ENCODE measurements at places on chromosomes 5 and 9.

DNA sequence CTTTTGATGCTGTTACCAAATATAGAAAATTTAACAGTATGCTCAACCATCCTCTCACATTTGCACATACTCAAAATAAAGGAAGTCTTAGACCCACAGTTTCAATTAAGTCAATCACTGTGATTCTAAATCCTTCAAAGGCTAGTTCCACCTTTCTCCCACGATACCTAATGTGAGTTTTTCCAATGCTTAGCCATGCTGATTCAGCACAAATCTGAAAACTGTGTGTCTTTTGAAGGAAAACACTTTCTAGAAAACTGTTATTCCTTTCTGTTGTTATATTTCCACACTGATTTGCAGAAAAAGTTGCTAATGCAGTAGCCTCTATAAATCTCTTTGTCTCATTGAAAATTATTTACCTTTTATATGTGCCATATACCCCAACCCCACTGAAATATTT, 645.7 kb downstream of the PRR16 start:
- DNase-seq, result no peak

GRCh38 chr9:131980267-131981016, 99.2 kb downstream of the MED27 start:
- no peak for DNase-seq

- DNase-seq, result no peak
These were observed 13.1 kb downstream of the HRH2 start for GRCh38 chr5:175671013-175671412.

DNA sequence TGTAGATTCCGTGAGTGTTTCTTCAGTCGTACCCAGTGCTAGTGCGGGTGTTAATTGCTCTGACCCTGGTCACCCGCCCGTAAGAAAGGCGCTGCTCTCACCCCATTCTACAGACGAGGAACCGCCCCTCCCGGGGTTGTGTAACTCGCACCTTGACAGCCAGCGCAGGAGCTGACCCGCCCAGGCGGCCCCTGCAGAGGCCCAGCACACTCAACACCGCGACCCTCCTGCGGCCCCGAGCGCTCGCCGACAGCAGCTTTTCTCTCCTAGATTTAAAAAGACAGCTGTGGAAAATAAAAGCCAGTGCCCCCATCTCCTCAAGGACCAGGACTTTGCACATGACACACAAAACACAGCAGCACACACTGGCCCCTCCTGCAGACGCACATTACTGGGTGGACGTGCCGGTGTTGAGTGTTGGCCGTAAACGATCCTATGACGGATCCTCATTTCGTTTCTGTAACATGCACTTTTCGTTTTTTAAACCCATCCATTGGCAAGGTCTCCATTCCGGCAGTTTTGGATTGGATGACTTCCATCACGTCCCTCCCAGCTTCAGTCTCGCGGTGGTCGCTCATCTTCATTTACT, 22.9 kb downstream of the OR2V2 start:
- no peak for DNase-seq

DNA sequence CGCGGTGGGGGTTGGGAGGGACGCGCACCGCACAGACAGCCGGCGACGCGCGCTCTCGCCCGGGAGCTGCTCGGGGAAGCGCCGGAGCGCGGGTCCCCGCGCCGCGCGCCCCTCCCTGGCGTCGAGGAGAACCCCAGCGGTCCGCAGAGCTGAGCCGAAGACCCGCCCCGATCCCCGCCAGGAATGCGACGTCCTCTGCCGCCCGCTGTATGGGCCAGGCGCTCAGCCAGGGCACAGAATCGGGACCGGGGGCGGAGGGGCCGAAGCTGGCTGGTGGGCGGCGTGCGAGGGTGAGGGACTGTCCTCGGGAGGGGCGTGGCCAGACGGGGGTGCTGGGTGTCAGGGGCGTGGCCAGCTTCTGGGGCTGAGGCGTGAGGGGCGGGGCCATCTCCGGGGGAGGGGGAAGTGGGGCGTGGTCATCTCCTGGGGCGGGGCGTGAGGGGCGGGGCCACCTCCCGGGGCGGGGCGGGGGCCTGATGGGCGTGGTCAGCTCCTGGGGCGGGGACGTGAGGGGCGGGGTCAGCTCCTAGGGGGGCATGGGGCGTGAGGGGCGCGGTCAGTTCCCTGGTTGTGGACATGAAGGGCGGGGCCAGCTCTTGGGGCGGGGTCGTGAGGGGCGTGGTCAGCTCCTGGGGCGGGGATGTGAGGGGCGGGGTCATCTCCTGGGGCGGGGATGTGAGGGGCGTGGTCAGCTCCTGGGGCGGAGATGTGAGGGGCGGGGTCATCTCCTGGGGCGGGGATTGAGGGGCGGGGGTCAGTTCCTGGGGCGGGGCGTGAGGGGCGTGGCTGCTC, 965 bp downstream of the PTGDS start:
- DNase-seq, result no peak

- no peak for DNase-seq
These were observed 176.5 kb upstream of the MAP3K1 start for GRCh38 chr5:56638768-56639238.

All from BJ (cell line).